ENCODE measurements at places on chromosomes 7 and 10.

DNA sequence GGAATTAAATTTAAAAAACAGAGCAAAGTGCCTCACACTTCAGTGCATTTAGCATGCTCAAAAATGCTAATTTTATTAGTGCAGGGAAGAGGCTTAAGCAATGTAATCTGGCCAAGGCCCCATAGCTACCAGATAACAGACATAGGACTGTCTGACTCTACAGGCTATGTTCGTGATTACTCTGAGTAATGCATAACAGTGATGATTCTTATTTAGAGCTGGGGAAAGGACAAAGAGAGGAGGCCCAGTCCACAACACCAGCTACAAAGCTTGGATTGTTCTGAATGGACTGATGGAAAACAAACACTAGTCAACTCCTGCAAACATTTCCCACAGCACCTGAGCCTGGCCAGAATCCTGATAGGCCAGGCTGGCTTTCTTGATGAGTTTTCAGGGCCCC lies 8.4 kb upstream of the CH25H start:
- DNase-seq, result no peak

DNA sequence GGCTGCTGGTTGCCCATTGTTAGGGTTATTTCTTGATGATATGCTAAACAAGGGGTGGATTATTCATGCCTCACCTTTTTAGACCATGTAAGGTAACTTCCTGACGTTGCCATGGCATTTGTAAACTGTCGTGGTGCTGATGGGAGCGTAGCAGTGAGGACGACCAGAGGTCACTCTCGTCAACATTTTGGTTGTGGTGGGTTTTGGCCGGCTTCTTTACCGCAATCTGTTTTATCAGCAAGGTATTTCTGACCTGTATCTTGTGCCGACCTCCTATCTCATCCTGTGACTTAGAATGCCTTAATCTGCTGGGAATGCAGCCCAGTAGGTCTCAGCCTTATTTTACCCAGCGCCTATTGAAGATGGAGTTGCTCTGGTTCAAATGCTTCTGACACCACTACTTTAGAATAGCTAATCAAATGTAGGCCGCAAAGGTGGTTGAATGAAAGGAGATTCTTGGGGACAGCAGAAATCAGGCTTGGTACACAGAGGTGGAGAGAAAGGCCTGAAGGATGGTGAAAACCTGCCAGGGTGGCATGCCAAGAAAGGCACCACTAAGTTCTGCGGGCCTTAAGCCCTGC lies 17.9 kb upstream of the SMO start:
- DNase-seq, result no peak

GRCh38 chr10:35739998-35740397 lies 97.9 kb upstream of the FZD8 start:
- no peak for DNase-seq

DNA sequence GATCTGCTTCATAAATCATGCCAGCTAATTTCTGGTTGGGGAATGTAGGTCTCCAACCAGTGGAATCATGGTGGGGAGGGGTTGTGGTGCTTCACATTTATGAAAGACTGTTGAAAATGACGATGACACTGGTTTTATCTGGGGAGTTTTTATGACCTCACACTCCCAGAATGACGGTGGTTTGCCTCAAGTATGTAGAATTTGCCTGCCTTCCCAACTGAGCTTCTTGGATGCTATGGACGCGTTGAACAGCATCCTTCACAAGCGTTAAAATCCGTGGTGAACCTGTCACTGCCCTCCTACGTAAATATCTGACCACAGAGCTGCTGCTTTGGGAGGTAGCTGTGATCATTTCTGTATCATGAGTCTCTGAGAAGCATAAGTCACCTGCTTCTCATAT lies 3.3 kb downstream of the INSYN2A start:
- no peak for DNase-seq

GRCh38 chr7:16171928-16172327 lies 249.4 kb downstream of the CRPPA start:
- no peak for DNase-seq

DNA sequence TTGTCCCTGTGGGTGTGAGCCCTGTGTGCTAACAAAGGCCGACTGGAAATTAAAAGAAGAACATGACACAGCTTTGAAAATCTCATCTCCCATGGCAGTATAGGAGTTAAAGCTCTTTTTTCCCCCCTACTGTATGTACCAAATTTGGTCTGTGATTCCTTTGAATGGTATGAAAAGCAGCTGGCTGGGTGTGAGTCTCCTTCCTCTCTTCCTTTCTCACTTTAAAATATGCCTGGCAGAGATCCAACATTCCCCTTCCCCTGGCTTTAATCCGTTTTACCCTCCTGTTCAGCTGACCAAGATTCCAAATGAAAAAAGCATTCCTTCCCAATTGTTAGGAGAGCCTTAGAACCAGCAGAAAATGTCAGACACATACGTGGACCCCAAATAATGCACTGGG lies 225.0 kb upstream of the CELF2 start:
- DNase-seq, result no peak
